ENCODE measurements at places on chromosomes 4 and X.

DNA sequence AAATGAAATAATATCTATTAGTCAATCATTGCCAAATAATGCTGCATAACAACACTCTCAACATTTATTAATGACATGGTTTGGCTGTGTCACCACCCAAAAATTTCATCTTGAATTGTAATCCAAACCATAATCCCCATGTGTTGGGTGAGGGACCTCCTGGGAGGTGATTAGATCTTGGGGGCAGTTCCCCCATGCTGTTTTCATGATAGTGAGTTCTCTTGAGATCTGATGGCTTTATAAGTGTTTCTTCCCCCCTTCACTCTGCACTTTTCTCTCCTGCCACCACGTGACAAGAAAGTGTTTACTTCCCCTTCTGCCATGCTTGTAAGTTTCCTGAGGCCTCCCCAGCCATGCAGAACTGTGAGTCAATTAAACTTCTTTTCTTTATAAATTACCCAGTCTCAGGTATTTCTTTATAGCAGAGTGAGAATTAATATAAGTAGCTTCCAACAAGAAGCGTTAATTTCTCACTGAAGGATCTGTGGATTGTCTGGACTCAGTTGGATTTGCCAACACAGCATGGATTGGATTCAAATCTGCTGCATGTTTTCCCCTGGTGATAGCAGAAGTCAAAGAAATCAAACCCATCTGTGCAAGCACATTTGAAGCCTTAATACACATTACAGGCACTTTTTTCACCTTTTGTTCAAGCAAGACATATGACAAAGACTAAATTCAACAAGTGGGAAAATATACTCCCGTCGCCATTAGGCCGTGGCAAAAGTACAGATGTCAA lies 216.6 kb downstream of the PDGFC start:
- DNase-seq: peak; percentile 55

DNA sequence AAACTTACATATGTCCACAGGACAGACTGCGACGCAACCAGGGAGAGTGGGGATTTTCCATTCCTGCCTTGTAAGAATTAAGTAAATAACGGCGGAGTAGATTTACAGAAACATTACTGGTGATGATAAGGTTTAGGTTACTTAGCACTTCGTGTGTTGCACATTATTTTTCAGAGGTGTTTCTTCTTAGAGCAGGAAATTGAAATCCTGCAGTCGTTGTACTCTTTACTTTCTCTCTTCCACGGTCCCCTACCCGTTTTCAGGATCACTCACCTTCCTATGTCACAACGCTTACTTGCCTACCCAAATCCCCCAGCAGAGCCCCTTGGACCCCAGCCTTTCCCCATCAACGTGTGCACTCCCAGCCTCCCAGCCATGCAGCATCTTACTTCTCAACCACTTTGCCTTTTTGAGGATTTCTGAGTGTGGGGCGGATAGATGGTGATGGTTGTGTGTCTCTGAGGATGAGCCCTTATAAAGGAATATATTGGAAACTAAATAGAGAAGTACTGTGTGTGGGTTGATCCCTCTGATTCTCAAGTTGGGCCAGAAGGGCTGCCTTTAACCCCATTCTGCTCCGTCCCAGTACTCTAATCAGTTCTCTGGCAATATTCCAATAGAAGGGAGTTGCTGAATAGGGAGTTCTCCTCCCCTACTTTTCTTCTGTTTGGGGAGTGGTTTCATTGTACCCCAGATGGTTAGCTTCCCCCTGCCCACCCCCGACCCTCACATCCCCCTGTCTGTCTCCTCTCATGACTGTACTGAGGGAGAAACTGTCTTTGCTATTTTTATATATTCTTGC lies 1.6 kb downstream of the MID2 start:
- peak; percentile 1 for DNase-seq

DNA sequence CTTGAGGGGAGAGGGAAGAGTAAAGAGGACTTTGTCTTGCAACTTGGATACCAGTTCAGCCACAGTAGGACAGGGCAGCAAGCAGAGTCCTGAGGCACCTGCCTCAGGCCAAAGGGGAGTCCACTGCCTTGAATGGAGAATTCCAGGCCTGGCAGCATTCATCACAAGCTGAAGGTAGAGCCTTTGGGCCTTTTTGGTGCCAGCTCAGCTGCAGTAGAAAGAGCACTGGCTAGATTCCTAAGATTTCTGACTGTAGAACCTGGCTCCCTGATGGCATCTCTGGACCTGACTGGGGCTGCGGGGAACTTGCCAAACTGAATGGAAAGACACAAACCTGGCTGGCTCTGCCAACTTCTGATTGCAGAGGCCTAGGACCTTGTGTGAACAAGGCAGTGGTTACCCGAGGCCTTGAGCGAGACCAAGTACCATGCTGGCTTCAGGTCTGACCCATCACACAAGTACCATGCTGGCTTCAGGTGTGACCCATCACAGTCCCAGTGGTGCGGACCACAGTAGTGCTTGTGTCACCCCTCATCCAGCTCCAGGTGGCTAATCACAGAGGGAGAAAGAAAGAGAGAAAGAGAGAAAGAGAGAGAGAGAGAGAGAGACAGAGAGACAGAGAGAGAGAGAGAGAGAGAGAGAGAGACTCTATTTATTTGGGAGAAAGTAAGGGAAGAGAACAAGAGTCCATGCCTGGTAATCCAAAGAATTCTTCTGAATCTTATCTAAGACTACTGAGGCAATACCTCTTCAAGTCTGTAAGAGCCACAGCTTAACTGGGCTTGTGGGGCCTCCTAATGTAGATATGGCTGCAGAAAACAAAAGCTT lies 137.6 kb upstream of the SPIN4 start:
- DNase-seq: no peak

DNA sequence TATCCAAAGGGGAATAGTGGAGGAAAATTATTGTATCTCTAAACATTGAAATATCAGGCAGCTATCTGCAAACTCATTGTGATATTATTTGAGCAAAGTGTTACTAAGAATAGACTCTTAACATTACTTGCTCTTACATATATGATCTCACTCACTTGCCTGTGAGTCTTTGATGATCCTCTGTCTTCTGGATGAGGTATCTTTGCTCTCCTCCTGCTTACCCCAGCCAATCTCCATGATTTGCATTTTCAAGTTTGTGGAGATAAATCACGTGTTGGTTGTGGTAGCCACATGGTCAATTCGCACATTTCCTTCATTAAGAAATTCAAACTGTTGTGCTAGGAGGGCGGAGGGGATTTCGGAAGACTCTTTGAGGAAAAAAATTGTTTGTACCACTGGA lies 169.9 kb upstream of the S100G start:
- no peak for DNase-seq

DNA sequence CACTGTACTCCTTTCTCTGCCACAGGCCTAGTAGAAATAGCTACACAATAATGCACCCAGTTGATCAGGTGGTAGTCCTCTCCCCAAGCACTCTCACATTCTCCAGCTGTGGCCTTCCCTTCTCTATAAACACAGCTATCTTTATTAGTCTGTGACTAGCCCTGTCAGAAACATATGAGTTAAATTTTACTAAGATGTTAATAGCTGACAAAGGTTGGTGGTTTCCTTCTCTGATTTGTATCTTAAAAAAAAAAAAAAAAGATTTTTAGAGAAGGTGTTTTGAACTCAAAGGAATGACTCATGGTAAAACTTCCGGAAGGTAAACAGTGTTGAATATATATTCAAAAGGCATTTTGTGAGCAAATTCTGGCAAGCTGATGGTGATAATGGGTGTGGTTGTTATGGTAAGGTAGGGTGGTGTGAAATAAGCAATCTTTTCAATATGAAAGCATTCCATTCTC lies 327.4 kb downstream of the PPP3CA start:
- DNase-seq: no peak

- peak; percentile 3 for DNase-seq
Observed at GRCh38 chr4:133402616-133403015, 253.5 kb downstream of the PCDH10 start.

DNA sequence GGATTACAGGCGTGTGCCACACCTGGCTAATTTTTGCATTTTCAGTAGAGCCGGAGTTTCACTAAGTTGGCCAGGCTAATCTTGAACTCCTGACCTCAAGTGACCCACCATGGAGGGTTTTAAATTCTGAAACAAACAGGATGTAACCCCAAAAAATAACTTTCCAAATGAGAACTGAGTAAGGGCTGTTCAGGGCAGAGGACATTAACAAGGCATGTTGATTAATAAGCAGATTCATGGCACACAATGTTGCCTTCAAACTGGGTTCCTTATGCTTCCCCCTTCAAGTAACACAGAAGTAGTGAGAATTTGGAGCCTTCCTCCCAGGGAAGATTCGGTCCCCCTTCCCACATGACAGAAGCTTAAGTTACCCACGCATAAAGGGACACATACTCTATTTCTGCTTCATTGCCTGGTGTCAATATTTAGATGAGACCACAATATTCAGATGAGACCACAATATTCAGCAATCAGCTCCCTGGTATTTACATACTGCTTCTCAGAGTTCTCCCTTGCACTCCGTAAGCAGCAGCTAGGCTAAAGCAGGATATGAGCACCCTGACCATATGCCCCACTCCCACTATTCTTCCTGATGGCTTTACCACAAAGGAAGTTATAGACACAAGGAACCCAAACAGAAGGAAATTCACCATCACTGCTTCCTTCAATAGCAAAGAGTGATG lies 21.4 kb downstream of the GRSF1 start:
- peak; percentile 42 for DNase-seq

- no peak for DNase-seq
Observed at GRCh38 chr4:110075083-110075738, 123.2 kb downstream of the ELOVL6 start.

DNA sequence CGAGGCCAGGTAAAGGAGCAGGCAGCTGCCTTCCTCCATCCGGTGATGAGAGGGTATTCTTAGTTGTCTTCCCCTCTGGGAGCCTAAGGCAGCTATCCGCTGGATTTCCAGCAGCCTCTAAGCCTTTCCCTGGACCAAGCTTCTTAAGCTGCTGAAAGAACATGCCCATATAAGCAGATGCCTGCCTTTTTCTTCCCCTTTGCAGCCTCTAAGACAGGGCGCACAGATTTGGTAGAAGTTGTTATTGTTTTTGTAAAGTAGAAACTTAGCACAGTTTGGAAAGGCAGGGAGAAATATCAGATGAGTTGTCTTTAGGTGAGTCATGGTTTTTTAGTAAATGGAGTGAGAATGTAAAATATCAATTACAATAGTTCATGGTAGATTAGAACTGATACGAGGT lies 210.8 kb downstream of the ARHGAP10 start:
- no peak for DNase-seq

- peak; percentile 25 for DNase-seq
Observed at GRCh38 chr4:6840062-6840976, 57.8 kb downstream of the KIAA0232 start.

- DNase-seq: no peak
Observed at GRCh38 chr4:109752525-109752924, 22.7 kb upstream of the PLA2G12A start.

DNA sequence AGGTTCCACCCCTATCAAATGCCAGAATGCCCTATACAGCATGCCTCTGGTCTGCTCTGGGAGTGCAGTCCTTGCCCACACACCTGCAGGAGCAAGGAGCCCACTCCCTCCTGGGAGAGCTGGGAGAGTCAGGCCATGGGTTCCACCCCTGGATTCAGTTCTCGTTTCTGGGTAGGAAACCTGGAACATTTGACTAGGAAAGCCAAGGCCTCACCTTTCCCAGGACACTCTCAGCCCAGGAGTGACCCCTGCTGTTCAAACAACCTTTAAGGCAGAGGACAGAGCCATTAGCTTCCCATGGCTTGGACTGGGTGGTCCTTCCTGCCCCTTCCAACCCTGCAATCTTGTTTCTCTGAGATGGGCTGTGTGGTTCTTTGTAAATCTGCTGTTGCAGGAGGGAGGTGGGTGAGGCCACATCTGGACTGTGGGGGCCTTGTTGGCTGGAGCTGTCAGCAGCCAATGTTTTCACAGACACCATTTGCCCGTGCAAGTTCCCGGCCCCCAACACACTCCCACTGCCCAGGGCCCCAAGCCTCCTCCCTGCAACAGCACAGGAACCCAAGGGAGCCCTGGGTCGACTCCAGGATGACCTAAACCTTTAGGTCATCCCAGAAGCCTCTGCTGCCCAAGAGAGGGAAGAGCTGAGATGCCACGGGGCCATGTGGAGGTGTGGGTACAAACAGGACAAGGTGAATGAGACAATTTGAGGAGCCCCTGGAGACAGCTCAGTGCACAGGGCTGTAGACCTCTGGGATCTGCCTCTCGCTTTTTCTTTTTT lies 104.4 kb downstream of the PJA1 start:
- DNase-seq: peak; percentile 17

DNA sequence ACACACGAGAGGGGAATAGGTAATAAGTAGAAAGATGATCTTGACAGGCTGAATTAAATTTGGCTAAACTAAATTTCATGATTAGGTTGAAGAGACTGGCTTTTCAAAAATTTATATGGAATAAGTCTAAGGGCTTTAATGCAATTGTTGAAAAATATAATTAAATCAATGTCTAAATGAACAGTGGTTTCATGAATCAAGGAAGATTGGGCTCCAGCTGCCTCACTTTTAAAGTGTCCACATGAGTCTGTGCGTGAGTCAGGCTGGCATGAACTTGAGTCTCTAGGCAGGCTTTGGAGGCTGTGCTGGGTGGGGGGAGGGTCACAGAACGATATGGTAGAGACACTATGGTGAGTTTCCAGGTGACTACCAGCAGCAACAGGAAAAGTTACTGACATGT lies 111.9 kb downstream of the SORBS2 start:
- no peak for DNase-seq

DNA sequence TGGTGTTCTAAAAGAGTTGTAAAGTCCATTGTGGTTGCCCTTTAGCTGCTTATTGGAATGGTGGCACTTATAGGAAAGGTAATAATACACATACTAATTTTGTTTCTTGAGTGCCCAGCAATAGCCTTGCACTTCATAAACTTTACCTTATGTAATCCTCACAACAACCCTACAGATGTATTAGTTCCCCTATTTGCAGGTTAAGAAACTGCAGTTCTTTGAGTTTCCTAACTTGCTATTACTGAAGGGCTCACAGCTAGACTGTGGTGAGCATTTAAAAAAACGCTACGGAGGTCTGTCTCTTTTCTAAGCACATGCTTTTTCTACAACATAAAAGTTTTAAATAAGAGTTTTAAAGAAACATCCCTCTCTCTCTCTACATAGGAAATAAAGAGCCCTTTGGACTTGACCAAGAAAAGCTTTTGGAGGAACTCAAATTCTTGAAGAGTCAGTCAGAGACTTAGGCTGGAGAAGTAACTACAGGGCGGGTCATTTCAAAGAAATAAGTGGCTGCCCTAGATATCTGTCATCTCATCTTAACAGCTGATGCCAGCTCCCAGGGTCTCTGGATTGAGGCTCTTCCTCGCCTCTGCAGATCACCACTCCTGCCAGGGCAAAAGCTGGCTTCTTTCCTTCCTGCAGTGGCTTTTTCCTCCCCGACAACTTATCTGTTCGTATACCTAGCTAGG lies 42.0 kb upstream of the FBXW7 start:
- DNase-seq: no peak

DNA sequence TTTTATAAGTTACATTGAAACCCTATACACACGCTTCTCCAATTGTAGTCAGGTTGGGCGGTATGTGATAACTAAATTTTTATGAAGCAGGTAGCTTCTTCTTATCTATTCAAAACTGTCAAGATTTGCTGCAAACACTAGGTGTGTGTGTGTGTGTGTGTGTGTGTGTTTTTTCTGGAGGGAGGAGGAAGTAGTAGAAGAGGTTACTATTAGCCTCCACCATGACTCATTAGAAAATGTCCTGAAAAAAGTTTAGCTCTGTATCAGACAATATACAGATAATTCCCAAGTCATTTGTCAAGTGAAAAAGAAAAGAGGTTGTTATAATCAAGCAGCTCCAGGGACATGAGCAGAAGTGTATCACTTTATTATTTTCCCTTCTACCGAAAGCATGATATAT lies 33.9 kb downstream of the PCDH7 start:
- DNase-seq: peak; percentile 59

- no peak for DNase-seq
Observed at GRCh38 chr4:168853770-168854169, 156.3 kb downstream of the CBR4 start.
